ENCODE measurements at places on chromosomes 12 and 14. TPM values are rescaled to one million over a fixed set of nuclear protein-coding genes. Genes with fewer than 3 reads are reported as not detected.

The APOF gene
- not detected for total RNA-seq

The DYRK4 gene
- total RNA-seq: 85.3 TPM

The KRT77 gene
- total RNA-seq: not detected

The SOAT2 gene
- total RNA-seq: not detected

The CD4 gene
- 0.43 TPM for total RNA-seq

The EXOC3L4 gene
- 1.6 TPM for total RNA-seq

The ANKRD33 gene
- not detected for total RNA-seq

The DAD1 gene
- total RNA-seq: 221 TPM

The CMTM5 gene
- total RNA-seq: 0.14 TPM

The PTHLH gene
- 2.0 TPM for total RNA-seq

The TAS2R42 gene
- not detected for total RNA-seq

Data from smooth muscle cell of bladder (primary cell).